ENCODE measurements at places on chromosomes 1 and 21. TPM values are rescaled to one million over a fixed set of nuclear protein-coding genes. Genes with fewer than 3 reads are reported as not detected.

Gene CRP
- total RNA-seq, result not detected

Gene FOXD3
- total RNA-seq, result not detected

Gene FCAMR
- total RNA-seq, result not detected

Gene LCA5L
- 0.66 TPM for total RNA-seq

Gene GPR25
- not detected for total RNA-seq

Gene ELF3
- 0.17 TPM for total RNA-seq

Gene ADAMTS4
- 0.51 TPM for total RNA-seq

Gene OR2M3
- total RNA-seq, result not detected

Gene CFHR5
- not detected for total RNA-seq

Gene SLC45A3
- total RNA-seq, result 2.3 TPM

Gene ROR1
- 10.8 TPM for total RNA-seq

Gene FCRL6
- total RNA-seq, result not detected

Gene TNNT2
- total RNA-seq, result not detected

GRCh38 chr1:84603941-84604830, 29.9 kb upstream of the CTBS start:
- DNase-seq, result peak; percentile 90

GRCh38 chr1:41509270-41509671, 24.8 kb upstream of the EDN2 start:
- DNase-seq, result no peak

DNA sequence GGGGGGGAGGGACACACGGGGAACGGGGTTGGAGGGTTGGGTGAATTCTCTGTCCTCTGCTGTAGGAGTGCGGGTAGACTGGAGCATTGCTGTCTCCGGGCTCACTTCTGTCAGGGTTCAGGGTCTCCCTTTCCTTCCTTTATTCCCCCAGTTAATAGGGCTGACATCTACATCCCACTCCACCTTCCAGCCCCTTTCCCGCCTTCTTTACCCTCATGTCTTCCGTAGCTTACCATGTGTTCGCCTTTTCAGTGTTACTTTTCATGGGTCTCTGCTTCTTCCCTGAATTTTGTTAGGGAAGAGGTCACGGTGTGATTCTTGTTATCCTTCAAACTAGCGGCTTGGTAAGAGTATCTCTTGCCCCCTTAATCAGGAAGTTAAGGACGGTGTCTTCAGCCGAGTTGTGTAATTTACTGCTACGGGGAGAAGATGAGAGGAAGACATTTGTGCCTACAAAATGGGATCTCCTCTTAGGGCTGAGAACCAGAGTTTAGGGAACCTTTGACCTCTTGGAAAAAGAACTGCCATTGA, 917 bp downstream of the RAP1A start:
- peak; percentile 17 for DNase-seq

- DNase-seq, result peak; percentile 1
Measured at GRCh38 chr1:72105201-72105600, 177.1 kb downstream of the NEGR1 start.

GRCh38 chr1:169044296-169044695, 62.2 kb upstream of the ATP1B1 start:
- no peak for DNase-seq

GRCh38 chr21:29477347-29477746, 178.6 kb downstream of the BACH1 start:
- DNase-seq, result no peak

DNA sequence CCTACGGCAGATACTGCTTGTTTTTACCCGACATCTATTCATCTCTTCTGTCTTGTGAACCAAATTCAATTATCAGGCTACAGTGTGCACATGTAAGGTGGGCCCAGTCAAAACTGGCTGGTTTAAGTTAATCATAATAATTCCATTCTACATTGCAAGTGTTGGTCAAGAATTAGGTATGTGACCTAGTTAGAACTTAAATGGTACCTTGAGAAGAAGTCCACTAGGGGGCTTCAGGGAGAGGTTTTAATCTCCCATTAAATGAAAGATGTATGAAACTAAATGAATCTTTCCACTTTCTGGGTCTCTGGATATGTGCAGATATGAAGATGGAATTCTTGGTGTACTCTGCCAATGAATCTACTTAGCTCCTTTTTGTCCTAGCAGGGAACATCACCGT, 187.1 kb downstream of the CDC42BPA start:
- DNase-seq, result peak; percentile 57

DNA sequence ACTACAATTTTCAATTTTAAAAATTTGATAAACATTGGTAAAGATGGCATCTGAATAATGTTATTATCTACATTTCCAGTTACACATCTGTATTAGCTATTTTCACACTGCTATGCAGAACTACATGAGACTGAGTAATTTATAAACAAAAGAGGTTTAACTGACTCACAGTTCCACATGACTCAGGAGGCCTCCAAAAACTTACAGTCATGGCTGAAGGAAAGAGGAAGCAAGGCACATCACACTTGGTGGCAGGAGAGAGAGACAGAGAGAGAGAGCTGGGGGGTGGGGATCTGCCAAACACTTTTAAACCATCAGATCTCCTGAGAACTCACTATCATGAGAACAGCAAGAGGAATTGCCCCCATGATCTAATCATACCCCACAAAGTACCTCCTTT, 850.0 kb downstream of the LTN1 start:
- peak; percentile 85 for DNase-seq

DNA sequence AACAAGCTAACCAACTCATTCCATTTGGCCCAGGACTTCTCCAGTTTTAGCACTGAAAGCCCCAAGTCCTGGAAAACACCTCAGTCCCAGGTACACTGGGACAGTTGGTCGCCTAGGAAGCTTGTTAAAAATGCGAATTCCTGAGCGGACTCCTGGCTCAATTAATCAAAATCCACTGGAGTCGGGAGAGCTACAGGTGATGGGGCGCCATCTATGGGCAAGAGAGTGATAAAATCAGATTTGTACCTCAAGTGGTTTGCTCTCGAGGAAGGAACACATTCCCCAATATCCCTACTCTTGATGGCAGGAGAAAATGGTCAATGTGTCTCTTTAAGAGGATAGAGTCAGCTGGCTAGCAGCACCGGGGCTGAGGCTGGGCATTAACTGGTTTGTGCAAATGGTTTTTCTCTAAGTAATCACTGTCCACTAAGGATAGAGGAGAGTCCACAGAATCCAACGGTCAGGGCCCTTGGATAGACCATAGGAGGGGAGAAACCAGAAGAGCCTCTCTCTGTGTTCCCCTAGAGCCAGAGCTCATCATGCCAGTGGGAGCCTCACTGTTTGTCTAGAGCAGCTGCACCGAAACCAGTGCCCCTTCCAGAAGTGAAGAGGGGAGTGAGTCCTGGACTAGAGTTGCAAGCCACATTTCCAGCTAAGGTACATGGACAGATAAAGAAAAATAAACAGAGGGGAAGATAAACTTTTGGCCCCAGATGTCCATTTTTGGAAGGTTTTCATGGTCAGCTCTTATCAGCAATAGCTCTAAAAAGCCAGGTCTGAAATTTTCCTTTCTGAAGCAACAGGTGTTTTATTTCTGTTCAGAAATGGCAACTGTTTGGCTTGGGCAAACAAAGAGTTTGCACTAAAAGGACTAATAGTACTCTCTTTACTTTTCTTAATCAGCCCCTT, 148.5 kb downstream of the TENT5C start:
- DNase-seq, result peak; percentile 59

- no peak for DNase-seq
Measured at GRCh38 chr1:87588495-87588894, 259.8 kb downstream of the LMO4 start.

GRCh38 chr21:34223376-34223775, 140.4 kb upstream of the KCNE2 start:
- no peak for DNase-seq

DNA sequence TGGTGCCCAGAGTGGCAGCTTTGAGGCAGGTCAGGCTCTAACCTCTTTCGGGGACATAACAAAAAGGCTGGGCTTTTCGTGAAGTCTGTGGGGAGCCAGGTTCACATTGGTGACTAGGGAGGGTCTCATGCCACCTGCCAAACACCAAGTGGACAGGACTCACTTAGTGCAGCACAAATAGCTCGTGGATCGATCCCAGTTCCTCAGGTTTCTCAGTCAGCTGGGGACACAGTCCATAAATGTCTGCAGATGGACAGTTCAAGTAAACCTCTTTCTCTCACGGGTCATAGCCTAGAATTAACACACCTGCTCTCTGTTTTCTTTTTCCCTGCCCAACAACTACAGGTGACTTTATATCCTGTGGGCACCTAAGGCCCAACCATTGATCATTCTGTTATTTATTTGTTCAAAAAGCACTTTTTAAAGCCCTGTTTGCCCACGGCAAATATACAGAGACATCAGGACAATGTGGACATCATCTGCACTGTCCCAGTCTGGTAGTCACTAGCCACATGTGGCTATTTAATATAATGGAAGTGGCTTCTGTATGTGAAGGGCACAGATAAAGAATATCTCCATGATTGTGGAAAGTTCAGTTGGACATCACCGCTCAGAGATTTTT, 53.5 kb downstream of the CAPN2 start:
- DNase-seq, result no peak

DNA sequence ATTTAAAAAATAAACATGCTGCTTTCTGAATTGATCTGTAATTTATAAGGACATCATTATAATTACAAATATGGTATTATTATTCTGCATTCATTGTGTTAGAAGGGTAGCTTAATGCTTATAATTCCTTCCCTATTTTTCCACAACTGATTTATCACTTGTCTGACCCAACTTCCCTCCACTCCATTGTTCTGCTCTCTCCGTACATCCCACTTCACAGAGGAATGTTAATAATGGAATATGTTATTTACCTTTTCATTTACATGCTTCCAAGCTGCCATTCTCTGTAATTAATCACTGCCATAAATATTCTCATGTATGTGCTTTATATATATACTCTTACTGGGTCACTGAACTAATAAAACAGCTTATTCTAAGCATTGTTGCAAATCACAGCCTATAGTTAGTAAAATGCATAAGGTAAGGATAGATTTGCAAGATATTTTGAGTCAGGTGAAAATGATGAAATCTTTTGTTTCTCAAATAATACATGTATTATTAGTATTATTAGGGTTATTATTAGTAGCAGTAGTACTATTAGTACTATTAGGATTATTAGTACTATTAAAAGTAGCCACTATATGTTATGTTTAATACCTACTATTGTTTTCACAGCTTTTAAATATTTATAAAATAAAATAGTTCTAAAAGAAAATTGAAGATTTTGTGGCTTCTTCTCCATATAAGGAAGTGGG, 70.6 kb upstream of the NEK7 start:
- DNase-seq, result no peak

DNA sequence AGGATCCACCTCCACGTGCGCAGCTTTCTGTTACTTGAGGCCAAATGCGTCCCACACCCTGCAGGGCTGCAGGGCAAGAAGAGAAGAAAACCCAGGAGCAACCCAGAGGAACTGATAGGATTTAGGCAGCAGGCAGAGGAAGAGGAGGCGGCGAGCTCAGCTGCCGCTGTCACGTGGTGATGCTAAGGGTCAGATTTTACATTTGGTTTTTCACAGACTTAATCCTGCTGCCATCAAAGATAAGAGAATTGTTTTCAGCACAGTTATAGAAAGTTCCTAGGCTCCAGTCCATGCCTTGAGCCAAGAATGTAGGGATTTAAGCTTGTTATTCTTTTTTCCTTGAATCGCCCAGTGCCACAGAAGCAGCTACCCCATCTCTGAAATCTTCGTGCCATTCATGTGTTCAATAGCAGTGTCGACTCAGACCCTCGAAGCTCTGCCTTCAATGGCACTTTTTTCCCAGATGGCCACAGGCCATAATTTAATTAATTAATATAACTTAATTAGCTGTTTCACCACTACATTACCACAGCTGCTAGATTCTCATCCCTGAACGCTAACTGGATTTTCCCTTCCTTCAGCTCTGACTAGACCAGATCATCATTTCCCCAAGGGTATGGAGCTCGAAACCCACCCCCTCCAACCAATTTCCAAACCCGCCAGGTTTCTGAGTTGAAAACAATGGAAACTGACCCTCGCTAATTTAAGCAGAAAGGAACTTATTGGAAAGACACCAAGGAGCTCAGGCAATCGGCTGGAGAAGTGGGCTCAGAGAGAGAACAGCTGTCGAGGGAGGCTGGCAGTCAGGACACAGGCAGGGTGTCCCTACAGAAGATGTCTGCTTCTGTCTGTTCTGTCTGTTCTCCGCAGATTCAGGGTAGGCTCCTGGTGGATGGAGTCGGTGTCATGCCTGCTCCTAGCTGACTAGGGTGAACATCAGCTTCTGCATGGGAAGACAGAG, 36.2 kb downstream of the LDLRAP1 start:
- DNase-seq, result peak; percentile 15

DNA sequence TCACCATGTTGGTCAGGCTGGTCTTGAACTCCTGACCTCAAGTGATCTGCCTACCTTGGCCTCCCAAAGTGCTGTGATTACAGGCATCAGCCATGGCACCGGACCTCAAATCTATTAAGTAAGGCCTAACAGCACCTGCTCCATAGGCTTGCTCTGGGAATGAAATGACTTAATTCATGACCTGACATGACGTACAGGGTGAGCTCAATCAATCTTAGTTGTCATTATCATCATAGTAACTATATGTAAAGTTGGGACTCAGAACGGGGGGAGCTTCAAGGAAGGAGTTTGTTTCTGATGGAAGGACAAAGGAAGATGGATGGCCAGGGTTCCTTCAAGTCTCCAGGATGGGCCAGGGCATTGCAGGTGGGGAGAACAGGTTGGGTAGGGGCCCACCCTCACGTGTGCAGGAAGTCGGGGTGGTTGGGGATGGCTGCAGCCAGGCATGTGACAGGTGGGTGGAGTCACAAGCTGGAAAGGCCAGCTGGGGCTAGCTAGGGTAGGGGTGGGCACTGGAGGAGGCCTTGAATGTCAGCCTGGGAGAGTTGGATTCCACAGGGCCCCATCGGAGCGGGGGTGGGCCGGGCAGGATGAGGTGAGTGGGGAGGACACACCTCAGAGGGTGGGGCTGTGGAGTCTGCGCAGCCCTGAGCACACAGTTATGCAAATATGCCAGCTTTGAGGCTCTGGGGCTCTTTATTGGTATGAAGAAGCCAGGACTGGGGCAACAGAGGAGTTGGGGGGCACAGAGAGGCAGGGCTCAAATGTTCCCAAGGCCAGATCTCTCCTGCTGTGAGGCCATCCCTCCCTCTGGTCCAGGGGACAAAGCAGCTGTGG, 9.6 kb downstream of the TRIM62 start:
- no peak for DNase-seq

- DNase-seq, result peak; percentile 39
Measured at GRCh38 chr1:218850367-218850766, 323.3 kb upstream of the LYPLAL1 start.

- DNase-seq, result no peak
Measured at GRCh38 chr1:228891272-228892034, 156.2 kb downstream of the RHOU start.

Measured in fibroblast of lung (primary cell).